ENCODE measurements at places on chromosomes 7 and 10.
A peak's percentile ranks its signal among the peaks of the same experiment; 100 is the strongest.

DNA sequence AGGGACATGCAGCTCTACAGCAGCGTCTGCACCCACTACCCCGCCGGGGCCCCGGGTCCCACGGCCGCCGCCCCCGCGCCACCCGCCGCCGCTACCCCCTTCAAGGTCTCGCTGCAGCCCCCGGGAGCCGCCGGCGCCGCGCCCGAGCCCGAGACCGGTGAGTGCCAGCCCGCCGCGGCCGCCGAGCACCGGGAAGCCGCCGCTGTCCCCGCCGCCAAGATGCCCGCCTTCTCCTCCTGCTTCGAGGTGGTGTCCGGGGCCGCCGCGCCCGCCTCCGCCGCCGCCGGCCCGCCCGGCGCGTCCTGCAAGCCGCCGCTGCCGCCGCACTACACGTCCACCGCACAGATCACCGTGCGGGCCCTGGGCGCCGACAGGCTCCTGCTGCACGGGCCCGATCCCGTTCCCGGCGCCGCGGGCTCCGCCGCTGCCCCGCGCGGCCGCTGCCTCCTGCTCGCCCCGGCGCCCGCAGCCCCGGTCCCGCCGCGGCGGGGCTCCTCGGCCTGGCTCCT is 631 bp downstream of the OTUD1 start:
- peak; percentile 72 for DNase-seq

GRCh38 chr7:102182016-102182415 is 104.7 kb upstream of the SH2B2 start:
- DNase-seq: no peak

DNA sequence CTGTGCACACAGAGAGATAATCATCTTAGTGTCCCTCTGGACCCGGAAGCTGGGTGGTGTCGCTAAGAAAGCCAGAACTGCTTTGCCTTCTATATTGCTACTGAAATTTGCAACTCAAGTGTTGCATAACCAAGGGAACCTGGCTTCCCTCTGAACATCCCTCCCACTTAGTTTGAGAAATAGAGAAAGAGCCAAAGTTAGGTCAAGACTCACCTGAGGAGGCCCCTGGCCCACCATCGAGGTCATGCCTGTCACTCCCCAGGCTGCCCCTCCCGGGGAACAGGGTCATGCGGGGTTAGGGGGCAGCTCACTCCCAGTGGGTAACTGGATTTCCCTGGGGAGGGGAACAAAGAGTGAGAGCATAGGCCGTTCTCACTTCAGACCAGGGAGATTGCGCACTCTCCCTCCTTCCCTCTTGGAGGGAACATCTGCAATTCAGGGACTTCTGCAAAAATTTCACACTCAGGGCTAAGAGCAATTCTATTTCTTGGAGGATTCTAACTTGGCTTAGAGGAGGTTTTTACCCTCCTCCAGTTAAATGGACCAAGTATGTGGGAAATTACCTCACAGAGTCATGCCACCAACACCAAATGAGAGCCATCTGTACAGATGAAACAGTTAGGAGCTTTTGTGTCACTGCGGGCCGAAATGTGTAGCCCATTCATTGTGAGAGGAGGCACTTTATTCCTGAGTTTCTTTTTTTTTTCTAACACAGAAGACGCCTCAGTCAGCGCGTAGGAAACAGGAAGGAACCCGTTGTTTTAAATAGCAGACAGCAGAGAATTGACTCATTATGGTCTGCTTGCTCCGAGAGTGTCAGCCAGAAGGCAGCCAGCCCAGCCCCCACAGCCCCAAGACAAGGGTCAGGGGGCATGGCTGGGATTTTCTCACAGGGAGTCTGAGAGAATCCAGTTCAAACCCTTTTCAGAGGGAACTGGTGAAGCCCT is 221.3 kb downstream of the ARHGAP12 start:
- peak; percentile 90 for DNase-seq

DNA sequence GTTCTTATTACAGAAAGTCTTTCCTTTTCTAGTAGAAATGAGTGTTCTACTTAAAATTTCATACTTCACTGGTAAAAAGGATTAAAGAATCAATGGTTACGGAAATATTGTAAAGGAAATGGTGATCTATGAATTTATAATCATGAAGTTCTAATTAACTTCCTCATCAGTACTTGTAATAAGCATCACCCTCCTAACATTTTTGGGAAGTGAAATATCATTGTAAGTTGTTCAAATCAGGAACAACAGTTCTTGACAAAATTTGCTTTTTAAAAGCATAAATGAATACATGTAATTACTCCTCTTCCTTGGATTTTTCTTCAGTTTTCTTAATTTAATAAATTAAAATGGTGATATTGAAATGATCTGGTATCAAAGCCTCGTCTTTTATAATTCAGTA is 5.6 kb upstream of the PCGF5 start:
- DNase-seq: no peak

DNA sequence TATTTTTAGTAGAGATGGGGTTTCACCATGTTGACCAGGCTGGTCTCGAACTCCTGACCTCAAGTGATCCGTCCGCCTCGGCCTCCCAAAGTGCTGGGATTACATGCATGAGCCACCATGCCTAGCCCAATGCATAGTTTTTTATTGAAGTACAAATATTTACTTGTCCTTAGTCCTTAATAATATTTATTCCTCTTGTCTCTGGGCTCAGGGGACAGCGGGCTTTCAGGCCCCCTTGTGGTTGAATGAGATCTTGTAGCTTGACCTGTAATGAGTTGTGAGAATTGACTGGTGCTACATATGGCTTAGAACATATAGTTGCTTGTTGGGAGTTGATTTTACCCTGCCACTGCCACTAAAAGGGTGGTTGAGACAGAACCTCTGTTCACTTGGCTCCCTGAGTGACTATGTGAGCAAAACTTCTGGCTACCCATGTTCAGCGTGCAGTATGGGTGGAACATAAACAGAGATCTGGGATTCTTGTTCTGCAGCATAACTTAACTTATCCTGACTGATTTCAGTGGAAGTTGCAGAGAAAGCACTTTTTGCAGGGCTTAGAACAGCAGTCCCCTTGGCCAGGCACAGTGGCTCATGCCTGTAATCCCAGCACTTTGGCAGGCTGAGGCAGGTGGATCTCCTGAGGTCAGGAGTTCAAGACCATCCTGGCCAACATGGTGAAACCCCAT is 14.9 kb downstream of the CCL26 start:
- peak; percentile 54 for DNase-seq

- no peak for DNase-seq
Observed at GRCh38 chr7:56447864-56448693, 331.9 kb upstream of the NUPR2 start.

DNA sequence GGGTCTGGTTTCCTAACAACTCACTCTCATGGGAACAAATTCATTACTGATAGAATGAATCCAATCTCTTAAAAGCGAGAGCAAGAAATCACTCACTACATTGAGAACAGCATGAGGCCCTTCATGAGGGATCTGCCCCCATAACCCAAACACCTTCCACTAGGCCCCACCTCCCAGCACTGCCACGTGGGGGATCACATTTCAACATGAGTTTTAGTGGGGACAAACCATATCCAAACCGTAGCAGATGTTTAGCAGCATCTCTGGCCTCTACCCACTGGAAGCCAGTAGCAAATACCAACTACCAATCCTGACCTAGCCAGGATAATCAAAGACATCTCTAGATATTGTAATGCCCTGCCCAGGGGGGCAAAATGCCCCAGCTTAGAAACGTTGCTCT is 243.9 kb downstream of the ARHGAP21 start:
- no peak for DNase-seq

- DNase-seq: no peak
Observed at GRCh38 chr10:61634746-61635145, 28.0 kb upstream of the CABCOCO1 start.

- DNase-seq: no peak
Observed at GRCh38 chr7:90839316-90839715, 243.2 kb downstream of the CDK14 start.

GRCh38 chr7:22944510-22944909 is 69.4 kb downstream of the HYCC1 start:
- no peak for DNase-seq

DNA sequence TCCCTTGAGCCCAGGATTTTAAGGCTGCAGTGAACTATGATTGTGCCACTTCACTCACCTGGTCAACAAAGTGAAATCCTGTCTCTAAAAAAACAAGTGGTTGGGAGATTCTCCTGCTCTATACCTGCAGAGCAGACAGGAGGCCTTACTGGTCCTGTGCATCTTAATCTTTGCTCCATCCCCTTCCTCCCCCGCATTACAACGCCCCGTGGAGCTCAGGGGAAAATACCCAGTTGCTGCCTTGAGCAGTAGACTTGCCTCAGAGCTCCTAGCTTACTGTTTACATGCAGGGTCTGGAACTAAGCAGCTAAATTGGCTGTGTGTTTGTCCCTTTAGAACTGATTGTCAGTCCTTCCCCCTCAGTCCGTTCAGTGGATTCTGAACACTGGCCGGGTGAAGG is 123.8 kb upstream of the KMT2E start:
- no peak for DNase-seq

DNA sequence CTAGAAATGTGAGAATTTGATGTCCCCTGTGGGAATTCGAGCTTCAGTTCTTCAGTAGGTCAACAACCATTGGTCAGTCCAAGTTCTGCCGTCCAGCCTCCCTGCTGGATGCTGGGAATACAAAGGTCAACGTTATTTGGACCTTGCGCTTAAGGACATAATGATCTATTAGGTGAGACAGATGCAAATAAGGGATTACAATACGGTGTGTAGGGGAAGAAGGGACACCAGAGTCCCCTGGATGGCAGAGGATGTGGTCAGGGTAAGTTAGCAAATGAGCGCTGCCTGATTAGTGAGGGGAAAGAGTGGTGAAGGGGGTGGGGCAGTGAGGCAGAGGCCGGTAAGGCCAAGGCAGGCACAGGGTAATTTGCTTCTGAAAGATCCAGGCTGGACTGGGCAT is 16.2 kb downstream of the CCNY start:
- DNase-seq: no peak

- peak; percentile 61 for DNase-seq
Observed at GRCh38 chr10:71696628-71697326, 22.8 kb downstream of the C10orf105 start.

DNA sequence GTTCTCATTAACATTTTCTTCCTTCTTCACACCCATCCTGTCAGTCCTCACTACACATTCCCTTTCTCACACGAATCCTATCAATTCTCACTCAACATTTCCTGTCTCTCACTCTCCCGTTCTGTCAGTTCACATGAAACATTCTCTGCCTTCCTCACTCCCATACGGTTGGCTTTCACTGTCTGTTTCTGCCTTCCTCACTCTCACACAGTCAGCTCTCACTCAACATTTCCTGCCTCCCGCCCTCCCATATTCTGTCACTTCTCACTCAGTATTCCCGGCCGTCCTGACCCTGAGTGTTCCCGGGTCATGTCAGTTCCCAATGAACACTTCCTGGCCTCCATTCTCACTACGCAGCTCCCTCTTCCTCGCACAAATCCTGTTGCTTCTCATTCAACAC is 61.5 kb downstream of the DYNC2I1 start:
- DNase-seq: no peak

DNA sequence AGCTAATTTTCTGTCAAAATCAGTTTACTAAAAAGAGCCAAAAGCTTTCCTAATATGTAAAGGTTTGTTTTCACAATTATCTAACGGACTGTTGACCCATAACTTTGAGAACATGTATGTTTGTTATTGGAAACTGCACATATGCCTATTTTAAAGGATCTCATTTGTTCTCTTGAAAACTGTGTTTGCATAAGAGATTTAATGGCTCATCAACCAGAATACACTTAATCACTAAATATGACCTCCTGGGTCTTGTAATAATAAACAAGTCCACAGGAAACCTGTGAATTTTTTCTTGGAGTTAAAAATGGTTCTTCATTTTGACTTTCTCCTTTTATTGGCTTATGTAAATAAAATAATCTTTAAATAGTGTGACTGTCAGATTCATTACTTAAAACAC is 48.3 kb upstream of the STEAP1B start:
- DNase-seq: no peak

DNA sequence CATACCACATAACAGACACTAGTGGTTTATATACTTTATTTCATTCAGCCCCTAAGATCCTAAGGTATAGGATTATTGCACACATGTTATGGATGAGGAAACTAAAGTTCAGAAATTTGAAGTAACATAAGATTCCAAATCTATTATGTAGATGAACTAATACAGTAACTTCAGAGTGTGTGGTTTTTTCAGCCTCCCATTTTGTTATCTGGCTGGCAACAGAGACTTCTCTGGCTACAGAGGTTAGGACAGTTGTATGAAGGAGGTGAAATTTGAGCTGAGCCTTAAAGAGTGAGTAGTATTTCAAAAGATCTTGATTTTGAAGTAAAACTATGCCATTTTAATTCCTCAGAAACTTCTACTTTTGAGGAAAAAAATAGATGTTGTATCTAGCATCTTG is 125.4 kb downstream of the MAPK8 start:
- no peak for DNase-seq

- no peak for DNase-seq
Observed at GRCh38 chr7:129774359-129774758, 162.8 kb downstream of the NRF1 start.

DNA sequence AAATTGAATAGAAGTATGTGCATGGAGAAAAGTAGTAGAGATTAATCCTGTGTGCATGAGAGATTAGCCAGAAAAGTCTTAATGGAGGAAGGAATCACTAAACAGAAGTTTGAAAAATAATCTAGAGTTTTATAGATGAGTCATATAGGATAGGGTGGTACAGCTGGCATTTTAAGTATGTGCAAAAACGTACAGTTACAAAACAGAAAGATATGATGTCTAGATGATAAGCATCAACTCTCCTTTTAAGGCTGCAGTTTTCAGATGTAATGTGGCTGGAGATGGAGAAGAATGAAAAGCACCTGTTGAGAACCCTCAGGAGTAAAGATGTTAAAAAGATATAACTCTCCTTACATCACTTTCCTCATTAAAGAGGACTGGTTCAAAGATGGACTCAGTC is 271.3 kb downstream of the STK31 start:
- no peak for DNase-seq

DNA sequence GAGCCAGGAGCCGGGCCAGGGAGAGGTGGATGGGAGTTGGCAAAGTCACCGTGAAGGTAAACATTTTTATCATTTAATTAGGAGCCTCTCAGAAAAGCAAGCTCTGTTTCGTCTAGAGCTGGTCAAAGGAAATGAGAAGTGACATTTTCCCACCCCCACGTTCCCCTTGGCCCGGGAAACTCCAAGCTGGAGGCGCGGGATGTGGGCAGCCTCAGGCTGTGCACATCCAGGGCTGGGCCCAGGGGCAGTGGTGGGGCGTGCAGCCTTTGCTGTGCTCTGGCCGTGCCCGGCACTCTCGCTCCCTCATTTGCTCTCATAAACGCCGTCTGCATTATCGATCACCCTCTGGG is 135.6 kb upstream of the RET start:
- peak; percentile 82 for DNase-seq
